ENCODE measurements at places on chromosomes 5 and 9.

GRCh38 chr5:71528206-71528605 is 58.9 kb upstream of the MCCC2 start:
- no peak for DNase-seq

GRCh38 chr5:147167529-147167928 is 67.3 kb upstream of the STK32A start:
- DNase-seq, result no peak

DNA sequence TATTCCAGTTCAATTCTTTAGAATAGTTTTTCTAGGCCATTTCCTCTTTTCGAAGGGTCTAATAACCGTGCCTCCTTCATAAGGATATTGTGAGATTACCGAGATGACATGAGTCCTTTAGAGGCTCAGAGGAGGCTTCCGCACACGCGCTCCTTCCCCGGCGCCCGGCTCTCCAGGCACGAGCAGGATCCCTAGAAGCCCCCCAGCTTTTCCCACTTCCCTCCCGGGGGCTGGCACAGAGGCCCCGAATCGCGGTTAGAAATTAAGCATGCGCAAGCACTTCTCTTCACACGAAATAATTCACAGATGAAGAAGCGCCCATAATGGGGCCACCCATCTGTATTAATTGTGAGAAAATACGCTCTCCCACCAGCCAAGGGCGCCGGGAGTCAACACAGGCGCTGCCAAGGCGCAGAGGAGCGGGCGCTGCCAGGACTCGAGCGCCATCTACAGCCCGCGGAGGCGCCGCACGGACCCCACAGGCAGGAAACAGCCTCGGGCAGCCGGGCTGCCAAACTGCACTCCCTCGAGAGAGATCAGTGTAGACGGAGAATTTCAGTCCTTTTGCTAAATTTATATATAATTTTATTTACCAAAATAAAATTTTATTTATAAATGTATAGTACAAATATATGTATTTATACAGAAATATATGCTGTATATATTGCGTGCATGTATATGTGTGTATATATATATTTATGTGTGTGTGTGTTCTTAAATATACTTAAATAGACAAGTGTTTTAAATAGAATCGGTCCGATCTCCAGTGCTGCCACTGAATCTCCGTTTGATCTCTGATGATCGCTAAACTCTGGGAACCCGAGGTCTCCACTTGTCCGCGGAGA is 258.1 kb upstream of the NFIL3 start:
- DNase-seq, result peak; percentile 64

DNA sequence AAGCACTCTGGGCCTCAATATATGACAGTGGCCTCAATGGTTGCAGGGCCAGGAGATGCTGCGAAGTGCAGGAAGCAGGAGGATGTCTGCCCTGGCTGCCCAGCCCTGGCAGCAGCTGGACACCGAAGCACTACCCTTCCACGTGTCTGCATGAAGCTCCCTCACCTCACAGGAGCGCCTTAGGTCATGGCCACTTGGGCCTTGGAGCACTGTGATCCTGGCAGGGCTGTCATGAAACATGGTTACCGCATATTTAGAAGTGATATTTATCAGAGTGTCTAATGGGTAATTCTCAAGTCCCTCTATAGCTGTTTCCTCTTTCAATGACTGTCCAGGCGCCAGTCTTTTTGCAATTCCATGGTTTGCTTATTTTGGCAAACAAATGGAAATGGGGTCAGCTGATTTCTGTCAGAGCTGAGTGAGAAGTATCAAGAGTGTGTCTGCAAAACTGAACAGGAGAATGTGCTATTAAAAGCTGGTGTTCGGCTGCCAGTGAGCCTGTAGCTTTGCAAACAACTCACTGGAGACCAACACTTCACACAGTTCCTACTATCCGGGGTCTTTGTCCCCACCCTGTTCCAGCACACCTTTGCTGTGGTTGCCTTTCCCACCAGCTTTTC is 285.9 kb downstream of the KIF4B start:
- no peak for DNase-seq

DNA sequence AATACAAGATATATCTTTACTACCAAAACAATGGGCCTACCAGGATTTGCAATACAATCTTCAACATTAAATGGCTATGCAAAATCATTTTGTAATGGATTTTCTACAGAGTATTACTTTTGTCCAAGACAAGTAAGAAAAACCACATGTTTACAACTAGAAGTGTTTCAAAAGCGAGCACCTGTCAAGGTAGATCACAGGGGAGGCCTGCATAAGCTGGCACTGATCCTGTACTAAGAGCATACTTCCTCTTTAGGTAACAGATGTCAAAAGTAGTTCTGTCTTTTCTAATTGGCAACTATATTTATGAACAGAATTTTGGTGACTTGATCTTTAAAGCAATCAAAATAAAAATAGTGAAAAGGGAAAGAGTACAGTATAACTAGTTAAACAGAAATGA is 249.0 kb downstream of the MLLT3 start:
- no peak for DNase-seq

DNA sequence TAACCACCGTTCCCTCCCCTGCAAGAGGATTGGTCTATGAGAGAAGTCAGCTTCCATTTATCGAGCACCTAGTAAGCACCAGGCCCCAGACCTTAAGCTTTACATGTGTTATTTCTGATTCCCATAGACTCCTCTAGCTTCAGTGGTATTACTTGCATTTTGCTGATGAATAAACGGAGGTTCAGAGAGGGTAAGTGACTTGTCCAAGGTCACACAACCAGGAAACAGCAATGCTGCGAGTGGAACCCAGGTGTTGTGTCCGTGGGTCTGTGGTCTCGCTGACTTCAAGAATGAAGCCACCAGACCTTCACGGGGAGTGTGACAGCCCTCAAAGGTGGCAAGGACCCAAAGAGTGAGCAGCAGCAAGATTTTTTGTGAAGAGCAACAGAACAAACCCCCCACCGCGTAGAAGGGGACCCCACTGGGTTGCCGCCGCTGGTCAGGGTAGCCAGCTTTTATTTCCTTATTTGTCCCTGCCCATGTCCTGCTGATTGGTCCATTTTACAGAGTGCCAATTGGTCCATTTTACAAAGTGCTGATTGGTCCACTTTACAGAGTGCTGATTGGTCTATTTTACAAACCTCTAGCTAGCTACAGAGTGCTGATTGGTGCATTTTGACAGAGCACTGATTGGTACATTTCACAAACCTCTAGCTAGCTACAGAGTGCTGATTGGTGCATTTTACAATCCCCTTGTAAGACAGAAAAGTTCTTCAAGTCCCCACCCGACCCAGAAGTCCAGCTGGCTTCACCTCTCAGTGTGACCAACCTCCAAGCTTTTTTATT is 29.1 kb upstream of the KCNIP1 start:
- DNase-seq, result no peak

DNA sequence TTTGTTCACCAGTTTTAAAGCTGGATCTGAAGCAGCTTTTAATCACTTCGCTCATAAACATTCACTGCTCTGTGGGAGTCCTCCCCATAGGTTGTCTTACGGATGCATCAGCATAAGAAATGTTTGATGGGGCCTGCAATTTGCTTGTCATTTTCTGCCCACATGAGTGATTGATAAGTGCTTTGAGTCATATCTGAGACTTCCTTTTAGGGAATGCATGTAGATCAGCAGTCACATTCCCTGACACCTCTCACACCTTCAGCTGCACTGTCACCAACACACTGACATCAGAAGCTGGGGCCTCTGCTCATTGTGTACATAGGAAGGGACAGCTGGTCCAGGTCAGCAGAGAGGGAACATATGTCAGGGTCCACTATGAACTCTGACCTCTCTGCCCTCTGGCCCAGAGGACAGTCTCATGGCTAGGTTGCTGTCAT is 84.1 kb upstream of the SPATA31D4 start:
- DNase-seq, result no peak

DNA sequence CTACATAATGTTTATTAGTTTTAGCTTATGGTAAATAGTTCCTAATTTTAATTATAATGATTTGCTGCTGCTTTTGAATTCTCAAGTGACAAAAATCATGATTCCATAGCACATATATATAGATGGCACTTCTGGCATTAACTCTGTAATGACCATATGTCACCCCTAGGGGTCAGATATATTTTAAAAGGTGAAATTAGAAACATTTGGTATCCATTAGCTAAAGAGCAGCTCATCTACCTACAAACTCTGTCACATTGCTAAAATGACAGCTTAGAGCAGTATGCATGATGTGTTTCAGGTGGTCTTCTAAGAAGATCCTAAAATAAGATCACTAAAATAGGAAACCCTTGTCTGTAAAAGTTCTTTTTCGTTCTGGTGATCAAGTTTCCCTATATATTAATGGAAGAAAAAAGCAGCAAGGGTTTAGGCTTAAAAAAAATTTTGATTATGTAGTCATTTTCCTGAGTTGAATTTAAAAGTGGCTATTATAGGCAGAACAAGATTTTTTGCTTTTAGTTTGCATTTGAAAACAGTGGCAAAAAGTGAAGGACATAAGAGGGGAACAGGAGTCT is 157.7 kb upstream of the POU5F2 start:
- DNase-seq, result no peak

DNA sequence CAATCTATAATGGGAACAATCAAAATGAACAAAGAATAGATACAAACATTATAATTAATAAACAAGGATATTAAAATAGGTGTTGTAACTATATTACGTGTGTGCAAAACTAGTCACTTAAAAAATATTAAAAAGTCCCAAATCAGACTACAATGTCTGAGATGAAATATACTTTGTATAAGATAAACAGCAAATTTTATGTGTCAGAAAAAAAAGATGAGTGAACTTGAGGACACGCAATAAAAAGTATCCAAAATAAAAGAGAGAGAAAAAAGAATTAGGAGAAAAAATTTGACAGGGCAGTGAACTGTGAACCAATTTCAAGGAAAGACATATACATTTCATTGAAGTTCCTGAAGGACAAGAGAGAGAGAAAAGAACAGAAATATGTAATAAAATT is 37.0 kb downstream of the AGTPBP1 start:
- no peak for DNase-seq

DNA sequence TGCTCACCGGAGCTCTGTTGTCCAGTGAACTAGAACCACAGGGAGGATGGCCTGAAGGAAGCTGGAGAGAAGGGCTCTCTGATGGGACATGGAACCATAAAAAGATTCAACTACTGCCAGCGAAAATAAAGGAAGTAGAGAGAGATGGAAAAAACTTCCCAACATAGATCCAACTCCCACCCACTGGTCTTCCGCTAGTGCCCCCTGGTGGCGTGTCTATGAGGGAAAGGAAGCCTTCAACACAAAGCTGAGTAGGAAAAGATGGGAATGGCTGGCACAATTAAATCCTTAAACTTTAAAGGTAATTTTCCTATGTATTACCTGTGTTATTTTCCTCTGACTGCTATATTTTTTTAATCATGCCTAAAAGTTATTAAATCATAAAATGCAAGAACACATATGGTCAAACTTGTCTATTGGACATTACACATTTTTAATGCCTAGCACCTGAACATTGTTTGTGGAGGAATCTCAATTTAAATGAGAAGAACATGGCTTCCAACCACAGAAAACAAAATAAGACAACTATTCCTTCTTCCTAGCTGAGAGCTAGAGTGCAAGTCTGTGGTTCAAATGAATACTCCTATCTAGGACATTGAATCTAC is 51.5 kb downstream of the CEP120 start:
- no peak for DNase-seq

- DNase-seq, result no peak
Observed at GRCh38 chr5:11105696-11106095, 344.7 kb upstream of the DAP start.

- peak; percentile 66 for DNase-seq
Observed at GRCh38 chr9:95874989-95875304, 544 bp upstream of the ERCC6L2 start.

DNA sequence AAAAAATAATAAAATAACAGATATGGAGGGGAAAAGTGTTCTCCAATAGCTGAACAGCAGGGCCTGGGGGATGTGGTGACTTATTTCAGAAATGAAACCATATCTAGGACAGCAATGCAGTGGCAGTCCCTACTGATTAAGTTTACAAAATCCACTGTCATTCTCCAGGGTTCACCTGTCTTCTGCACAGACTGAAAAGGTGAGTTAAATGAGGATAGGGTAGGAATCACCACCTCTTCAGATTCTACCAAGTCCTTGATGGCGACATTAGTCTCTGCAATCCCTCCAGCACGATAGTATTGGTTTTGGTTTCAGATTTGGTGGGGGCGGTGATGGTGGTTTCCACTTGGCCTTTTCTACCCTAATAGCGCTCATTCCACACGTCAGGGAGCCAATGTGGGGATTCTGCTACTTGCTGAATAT is 32.3 kb upstream of the NPM1 start:
- DNase-seq, result no peak

GRCh38 chr9:72579190-72579589 is 57.8 kb downstream of the TMC1 start:
- no peak for DNase-seq

GRCh38 chr5:176144508-176144907 is 93.7 kb upstream of the SIMC1 start:
- no peak for DNase-seq

- DNase-seq, result no peak
Observed at GRCh38 chr9:129010267-129010975, 17.7 kb downstream of the SH3GLB2 start.

DNA sequence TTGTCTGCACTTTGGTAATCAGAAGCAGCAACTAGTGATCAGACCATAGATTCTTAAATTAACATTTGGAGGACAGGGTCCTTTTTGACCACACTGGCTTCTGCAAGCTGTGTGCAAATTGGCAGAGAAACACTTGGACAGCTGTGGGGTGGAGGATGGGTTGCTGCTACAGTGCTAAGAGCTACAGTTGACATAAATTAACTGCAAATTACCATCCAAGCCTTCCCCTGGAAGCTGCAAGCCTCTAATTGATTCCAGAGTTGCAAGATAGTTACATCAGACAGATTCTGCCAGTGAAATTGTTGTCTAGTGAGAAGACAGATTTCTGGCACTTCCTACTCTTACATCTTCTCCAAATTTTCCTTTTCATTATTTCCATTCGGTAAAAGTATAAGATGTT is 517.7 kb downstream of the DIRAS2 start:
- no peak for DNase-seq

DNA sequence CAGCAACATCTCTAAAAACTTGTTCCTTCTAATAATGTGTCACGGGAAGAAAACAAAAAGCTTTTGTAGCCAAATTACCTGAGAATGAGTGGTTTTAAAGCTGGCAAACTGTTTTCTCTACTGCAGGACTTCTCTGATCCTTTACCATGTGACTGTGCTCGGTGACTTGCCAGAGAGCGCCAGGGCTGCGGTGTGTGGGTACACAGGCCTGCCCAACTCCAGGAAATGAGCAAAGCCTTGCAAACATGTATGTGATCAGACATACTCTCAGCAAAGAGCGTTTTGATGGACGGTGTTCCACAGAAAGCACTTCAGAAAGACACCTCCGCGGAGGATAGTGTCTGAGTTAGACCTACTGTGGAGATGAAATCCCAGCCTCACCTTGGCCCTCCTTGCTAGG is 157.3 kb downstream of the SPOCK1 start:
- no peak for DNase-seq

- no peak for DNase-seq
Observed at GRCh38 chr5:61507232-61507631, 175.2 kb downstream of the ZSWIM6 start.

GRCh38 chr5:54390015-54390414 is 65.5 kb upstream of the HSPB3 start:
- no peak for DNase-seq

GRCh38 chr5:115666023-115666422 is 40.2 kb upstream of the TMED7 start:
- DNase-seq, result no peak

GRCh38 chr5:55344392-55344992 is 36.7 kb downstream of the MTREX start:
- peak; percentile 37 for DNase-seq

- DNase-seq, result no peak
Observed at GRCh38 chr5:26295541-26295940, 742.8 kb downstream of the CDH9 start.
